ENCODE measurements at places on chromosomes 1 and 21.

DNA sequence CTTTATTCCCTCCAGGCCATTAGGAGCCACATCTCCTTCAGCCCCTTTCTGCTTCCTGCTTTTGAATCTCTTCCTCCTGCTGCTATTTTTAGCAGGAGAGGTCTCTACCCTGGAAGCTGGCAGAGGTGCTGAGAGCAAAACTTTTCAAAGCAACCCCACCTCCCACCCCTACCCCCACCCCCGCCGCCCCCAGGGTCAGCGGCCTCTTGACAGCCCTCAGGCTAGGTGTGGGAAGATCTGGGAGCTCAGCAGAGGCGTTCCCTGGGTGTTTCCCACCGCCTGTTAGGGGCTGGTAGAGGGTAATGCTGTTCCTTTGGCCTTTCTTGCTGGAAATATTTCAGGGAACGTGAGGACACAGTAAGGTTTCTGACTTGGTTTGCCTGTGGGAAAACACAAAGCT lies 112.5 kb upstream of the CACHD1 start:
- no peak for DNase-seq

GRCh38 chr1:225917536-225917935 lies 6.5 kb downstream of the PYCR2 start:
- no peak for DNase-seq

- DNase-seq, result no peak
Measured at GRCh38 chr1:52157582-52157981, 15.7 kb downstream of the ZFYVE9 start.

DNA sequence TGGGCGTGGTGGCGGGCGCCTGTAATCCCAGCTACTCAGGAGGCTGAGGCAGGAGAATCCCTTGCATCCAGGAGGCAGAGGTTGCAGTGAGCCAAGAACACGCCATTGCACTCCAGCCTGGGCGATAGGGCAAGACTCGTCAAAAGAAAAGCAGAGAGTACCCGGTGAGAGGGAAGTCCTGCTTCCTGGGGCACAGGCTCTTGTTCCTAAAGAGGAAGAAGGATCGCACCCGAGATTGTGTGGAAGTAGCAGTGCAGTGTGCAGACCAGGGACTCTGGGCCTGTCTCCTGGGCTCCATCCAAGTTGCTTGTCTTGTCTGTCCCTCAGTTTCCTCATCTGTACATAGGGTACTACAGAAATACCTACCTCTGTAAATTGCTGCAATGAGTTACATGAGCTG lies 29.6 kb downstream of the NBPF3 start:
- DNase-seq, result no peak

DNA sequence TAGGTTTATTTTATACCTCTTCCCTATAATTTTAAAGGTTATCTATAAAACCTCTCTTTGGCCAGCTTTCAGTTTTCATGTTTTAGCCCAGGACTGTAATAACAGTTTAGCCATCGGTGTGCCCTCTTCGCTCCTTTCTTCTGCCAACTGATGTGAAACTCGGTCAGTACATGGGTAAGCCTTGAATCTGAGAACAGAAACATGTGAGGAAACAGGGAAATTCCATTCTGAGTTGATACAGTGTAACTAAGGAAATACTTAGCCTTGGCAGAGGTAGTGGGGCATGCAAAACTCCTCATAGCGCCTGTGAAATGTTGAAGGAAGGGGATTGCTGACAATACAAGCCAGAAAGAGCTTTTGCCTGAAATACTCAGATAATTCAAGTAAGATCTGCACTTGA lies 465.2 kb downstream of the NCAM2 start:
- DNase-seq, result no peak

GRCh38 chr1:19940486-19941205 lies 17.2 kb upstream of the PLA2G2E start:
- DNase-seq, result no peak

GRCh38 chr1:17941431-17942189 lies 166.0 kb upstream of the IGSF21 start:
- DNase-seq, result no peak

DNA sequence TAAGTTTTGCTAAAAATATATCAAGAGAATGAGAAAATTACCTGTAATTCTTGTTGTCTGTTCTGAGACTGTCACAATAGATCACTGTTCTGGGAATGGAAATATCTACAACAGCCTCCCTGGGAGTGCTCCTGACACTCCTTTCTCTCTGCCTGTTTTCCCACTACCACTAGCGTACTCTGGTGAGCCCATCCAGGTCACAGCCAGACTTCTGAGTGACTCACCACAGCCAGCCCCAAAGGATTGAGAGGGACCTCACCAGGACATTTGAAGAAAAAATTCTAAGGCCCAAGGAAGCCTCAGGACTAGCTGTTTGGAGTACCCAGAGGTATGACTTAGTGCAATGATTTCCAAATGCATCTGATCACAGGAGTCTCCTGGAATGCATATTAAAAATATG lies 39.0 kb upstream of the TADA1 start:
- DNase-seq, result no peak

DNA sequence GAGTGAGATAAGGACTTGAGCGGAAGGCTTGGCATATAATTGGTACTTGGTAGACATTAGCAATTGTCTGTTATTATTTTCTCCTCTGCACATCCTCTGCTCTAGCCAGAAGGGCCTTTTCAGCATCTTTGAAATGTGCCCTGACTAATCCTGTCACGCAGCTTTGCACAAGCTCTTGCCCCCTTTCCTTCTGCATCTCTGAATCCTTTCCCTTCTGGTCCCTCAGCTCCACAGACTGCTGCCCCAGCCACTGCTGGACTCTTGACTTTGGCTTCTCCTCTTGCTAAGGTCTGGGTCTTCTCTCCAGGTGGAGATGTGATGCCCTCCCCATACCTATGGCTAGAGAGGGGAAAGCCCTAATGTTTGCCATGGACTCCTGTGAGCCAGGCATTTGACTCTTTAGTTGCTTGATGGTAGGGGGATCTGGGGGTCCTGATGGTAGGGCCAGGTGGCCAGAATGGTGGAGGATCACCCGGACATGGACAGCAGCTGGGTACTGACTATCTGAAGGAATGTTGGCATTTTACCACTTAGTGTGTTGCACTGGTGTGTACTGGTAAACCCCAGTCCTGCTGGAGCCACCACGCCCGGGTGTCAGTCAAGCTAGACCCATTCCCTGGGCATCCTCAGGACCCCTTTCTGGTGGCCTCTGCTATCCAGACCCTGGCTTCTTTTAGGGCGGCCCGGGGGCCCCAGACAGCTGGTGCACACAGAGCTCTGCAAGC lies 4.4 kb downstream of the HPCA start:
- DNase-seq, result no peak

- no peak for DNase-seq
Measured at GRCh38 chr1:67313934-67314671, 6.4 kb downstream of the IL12RB2 start.

- no peak for DNase-seq
Measured at GRCh38 chr1:207308451-207309190, 12.9 kb upstream of the CD55 start.

GRCh38 chr21:37784591-37785318 lies 131.5 kb downstream of the KCNJ6 start:
- DNase-seq, result no peak

DNA sequence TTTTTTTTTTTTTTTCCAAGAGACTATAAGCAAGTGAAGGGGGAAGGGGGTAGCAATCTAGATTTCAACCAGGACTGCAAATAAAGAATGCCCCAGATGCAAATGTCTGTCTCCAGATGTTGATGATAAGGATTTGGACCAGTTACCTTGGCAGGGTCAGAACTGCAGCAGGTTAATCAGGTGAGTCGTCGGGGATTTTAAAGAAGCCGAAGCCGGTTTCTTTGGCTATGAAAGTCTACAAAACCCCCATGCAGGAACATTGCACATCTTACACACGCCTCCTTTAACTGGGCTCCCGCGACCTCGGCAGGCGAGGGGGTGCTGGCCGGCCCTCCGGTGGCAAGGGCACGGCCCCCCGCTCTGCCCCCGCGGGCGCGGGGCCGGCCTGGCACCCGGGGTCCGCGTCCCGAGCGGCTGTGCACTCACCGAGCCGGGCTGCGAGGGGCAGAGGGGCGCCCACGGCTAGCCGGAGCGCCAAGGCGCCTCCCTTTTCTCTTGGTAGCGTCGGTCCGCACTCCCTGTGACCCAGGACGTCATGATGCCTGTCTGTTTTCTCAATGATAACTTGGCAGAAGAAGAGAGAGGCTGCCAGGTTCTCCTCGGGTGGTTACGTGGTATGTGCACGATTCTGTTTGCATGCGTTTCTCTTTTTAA lies 366.3 kb upstream of the ESRRG start:
- no peak for DNase-seq

DNA sequence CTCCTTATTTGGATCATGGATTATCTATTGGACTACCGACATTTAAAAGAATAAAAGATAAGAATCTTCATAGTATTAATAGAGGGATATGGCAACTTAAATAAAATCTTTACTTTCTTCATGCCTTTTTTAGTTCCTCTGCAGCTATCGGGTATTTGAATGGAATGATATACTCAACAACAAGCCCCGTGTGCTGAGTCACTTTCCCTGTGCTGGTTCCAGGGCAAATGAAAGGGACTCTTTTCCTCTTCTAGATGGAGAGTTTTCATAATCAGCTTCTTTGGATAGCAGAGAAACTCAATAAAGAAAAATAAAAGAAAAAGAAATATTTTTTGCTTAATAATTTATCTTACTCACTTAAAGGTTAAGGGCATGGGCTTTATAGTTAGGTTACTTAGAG lies 213.7 kb downstream of the LRRC40 start:
- no peak for DNase-seq

GRCh38 chr1:178055093-178055492 lies 38.8 kb upstream of the RASAL2 start:
- no peak for DNase-seq

All from stimulated activated CD4-positive, alpha-beta T cell treated with anti-CD3 and anti-CD28 coated beads, Interleukin-1b, Interleukin-23, amount 100 ng/mL, for 1 hour (primary cell).